ENCODE measurements at places on chromosomes 6 and 20. TPM values are rescaled to one million over a fixed set of nuclear protein-coding genes. Genes with fewer than 3 reads are reported as not detected.

DNA sequence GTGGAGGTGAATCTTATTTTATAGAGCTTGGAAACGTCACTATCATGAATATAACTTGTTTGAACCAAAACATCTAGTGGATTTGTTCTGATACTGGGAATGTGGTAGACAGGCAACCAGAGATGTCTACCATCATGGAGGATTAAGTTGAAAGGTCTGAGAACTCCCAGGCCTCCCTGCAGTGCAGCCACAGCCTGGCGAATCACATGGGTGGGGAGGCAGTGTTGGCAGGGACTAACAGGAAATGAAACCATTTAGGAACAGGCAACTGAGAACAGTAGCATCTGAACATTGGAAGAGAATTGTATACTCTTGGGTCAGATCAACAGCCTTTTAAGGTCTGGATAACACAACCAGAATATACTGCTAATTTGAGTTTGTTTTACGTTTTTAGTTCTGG, 22.3 kb upstream of the CEP162 start:
- H3K4me1 ChIP-seq: no peaks in the 10 kb centered on the region
- H3K27ac ChIP-seq: no peak overlapping the region
- H3K36me3 ChIP-seq: no peaks in the 10 kb centered on the region
- DNase-seq: no peak

GRCh38 chr6:159013229-159013628, 13.2 kb upstream of the RSPH3 start:
- no peaks in the 10 kb centered on the region for H3K36me3 ChIP-seq
- DNase-seq: peak; percentile 35
- no peaks in the 10 kb centered on the region for H3K4me1 ChIP-seq
- H3K4me3 ChIP-seq: no peak overlapping the region
- H3K27me3 ChIP-seq: no peaks in the 10 kb centered on the region
- H3K27ac ChIP-seq: no peak overlapping the region

DNA sequence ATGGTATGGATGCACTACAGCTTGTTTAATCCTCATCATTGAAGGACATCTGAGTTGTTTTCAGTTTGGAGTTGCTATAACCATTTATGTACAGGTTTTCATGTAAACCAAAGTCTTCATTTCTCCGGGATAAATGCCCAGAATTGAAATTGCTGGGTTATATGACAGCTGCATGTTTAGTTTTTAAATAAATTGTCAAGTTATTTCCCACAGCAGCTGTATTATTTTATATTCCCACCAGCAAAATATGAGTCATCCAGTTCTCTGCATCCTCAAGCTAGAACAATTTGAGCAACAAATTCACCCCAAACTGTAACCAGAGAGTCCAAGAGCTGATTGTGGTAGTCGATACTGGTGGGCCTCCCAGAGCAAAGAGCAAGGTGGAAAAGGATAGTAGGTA, 161.0 kb upstream of the PRND start:
- peaks cover 7% of the 10 kb centered on the region for H3K4me1 ChIP-seq
- H3K27ac ChIP-seq: no peak overlapping the region
- no peaks in the 10 kb centered on the region for H3K27me3 ChIP-seq

GRCh38 chr6:41161851-41162552, 914 bp downstream of the TREM2 start:
- H3K4me1 ChIP-seq: no peaks in the 10 kb centered on the region
- no peak overlapping the region for H3K27ac ChIP-seq
- no peak for DNase-seq
- no peaks in the 10 kb centered on the region for H3K36me3 ChIP-seq

DNA sequence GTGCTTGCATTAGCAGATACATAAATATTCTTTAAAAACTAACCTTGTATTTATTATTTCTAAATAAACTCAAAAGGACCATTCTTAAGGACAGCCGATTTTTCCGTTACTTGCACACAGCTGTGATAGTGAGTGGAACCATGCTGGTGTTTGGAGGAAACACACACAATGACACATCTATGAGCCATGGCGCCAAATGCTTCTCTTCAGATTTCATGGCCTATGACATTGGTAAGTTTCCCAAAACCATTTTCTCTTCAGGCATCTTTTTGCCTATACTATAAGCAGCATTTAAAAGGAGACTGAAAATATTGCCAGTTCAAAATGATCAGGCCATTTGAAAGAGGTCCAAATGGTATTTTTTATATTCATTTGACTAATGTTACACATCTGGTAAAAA, 92.3 kb downstream of the ATRN start:
- peak; percentile 65 for DNase-seq
- peaks cover 3% of the 10 kb centered on the region for H3K36me3 ChIP-seq
- no peak overlapping the region for H3K27ac ChIP-seq
- H3K4me3 ChIP-seq: no peak overlapping the region
- no peaks in the 10 kb centered on the region for H3K27me3 ChIP-seq

GRCh38 chr20:49132995-49133478, 55.1 kb downstream of the STAU1 start:
- H3K27ac ChIP-seq: peak overlapping the region; percentile 4
- H3K4me3 ChIP-seq: no peak overlapping the region
- H3K27me3 ChIP-seq: no peaks in the 10 kb centered on the region
- no peaks in the 10 kb centered on the region for H3K4me1 ChIP-seq
- peaks cover 7% of the 10 kb centered on the region for H3K36me3 ChIP-seq

DNA sequence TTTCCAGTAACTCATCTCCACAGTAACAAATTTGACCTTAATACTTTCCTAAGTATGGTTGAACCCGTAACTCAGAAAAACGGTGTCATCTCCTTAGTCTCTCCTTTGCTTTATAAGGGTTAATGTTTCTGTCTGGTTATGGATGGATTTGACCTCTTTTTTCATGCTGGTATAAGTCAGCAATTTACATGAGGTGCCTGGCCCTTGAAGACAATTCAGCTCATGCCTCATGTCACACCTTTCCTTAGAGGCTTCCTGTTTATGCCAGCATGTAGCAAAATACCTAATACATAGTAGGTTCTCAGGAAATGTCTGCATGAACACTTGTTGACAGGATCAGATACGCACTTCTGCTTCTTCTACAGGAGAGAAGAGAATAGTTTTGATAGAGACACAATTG, 37.7 kb upstream of the C20orf144 start:
- H3K4me1 ChIP-seq: no peaks in the 10 kb centered on the region
- no peaks in the 10 kb centered on the region for H3K27me3 ChIP-seq
- no peak overlapping the region for H3K4me3 ChIP-seq
- H3K36me3 ChIP-seq: no peaks in the 10 kb centered on the region

GRCh38 chr6:54935739-54936138, 89.2 kb downstream of the FAM83B start:
- DNase-seq: peak; percentile 75
- no peaks in the 10 kb centered on the region for H3K4me1 ChIP-seq
- no peaks in the 10 kb centered on the region for H3K27me3 ChIP-seq
- no peak overlapping the region for H3K4me3 ChIP-seq
- no peak overlapping the region for H3K27ac ChIP-seq

DNA sequence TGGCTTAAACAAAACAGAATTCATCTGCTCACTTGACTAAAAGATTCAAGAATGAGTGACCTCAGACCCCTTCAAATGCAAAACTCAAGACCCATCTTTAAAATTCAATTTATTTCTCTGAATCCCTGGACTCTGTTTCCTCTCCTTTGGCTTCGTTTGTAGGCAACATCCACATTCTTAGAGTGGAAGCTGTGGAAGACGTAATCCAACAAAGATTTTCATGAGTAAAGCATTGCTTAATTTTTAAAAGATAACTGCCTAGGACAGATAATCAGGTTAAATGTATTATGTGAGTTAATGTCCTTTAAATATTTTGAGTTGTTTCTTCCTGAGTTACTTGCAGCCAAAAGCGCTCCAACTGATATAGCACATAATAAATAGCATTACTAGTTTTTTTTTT, 164.5 kb downstream of the ZMYND8 start:
- no peaks in the 10 kb centered on the region for H3K36me3 ChIP-seq
- DNase-seq: no peak
- H3K4me1 ChIP-seq: no peaks in the 10 kb centered on the region
- no peak overlapping the region for H3K27ac ChIP-seq

- H3K36me3 ChIP-seq: no peaks in the 10 kb centered on the region
- no peak overlapping the region for H3K27ac ChIP-seq
- H3K27me3 ChIP-seq: no peaks in the 10 kb centered on the region
- H3K4me1 ChIP-seq: peaks cover 4% of the 10 kb centered on the region
- peak overlapping the region; percentile 77 for H3K4me3 ChIP-seq
- DNase-seq: no peak
Measured at GRCh38 chr6:127341471-127342202, 1.8 kb downstream of the ECHDC1 start.

GRCh38 chr20:58718729-58719128, 26.1 kb downstream of the NPEPL1 start:
- H3K4me3 ChIP-seq: no peak overlapping the region
- peaks cover 7% of the 10 kb centered on the region for H3K27me3 ChIP-seq
- H3K4me1 ChIP-seq: no peaks in the 10 kb centered on the region
- no peak for DNase-seq

GRCh38 chr6:43823390-43823789, 53.4 kb downstream of the VEGFA start:
- no peaks in the 10 kb centered on the region for H3K36me3 ChIP-seq
- no peak overlapping the region for H3K27ac ChIP-seq
- H3K4me1 ChIP-seq: no peaks in the 10 kb centered on the region
- no peak for DNase-seq

- peak; percentile 2 for DNase-seq
- no peak overlapping the region for H3K4me3 ChIP-seq
- H3K4me1 ChIP-seq: no peaks in the 10 kb centered on the region
- H3K27me3 ChIP-seq: no peaks in the 10 kb centered on the region
- H3K27ac ChIP-seq: no peak overlapping the region
Measured at GRCh38 chr20:57250607-57251343, 15.7 kb downstream of the BMP7 start.

- H3K27me3 ChIP-seq: no peaks in the 10 kb centered on the region
- no peak overlapping the region for H3K4me3 ChIP-seq
- no peaks in the 10 kb centered on the region for H3K4me1 ChIP-seq
- DNase-seq: no peak
- no peak overlapping the region for H3K27ac ChIP-seq
- H3K36me3 ChIP-seq: no peaks in the 10 kb centered on the region
Measured at GRCh38 chr6:145155873-145156782, 579.2 kb downstream of the EPM2A start.

- H3K36me3 ChIP-seq: no peaks in the 10 kb centered on the region
- H3K4me1 ChIP-seq: no peaks in the 10 kb centered on the region
- peak; percentile 60 for DNase-seq
- H3K4me3 ChIP-seq: peak overlapping the region; percentile 34
- no peak overlapping the region for H3K27ac ChIP-seq
Measured at GRCh38 chr20:34834459-34834893, 9.0 kb upstream of the NCOA6 start.

DNA sequence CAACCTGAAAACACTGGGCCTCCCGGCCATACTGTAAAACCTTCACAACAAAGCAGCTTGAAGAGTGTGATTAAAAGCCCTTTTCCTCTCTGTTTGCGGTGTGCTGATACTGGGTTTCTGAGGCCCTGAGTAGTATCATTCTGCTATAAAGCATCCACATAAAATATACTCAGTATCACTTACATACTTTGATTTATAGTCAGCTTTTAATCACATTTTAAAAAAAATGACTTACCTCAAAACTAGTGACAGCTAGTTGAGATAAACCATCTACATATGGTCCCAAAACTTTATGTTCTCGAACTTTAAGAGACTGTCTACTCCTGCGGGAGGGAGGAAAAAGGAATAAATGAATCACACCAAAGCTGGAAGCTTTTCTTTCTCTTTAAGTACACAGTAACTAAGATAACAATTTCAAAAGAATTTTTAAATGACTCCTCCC, 135.7 kb downstream of the KIF13A start:
- peak; percentile 85 for DNase-seq
- H3K4me1 ChIP-seq: peaks cover 13% of the 10 kb centered on the region
- H3K4me3 ChIP-seq: no peak overlapping the region
- H3K36me3 ChIP-seq: peaks cover 11% of the 10 kb centered on the region

The RNF217 gene
- 13.2 TPM for total RNA-seq

The OR11A1 gene
- not detected for total RNA-seq

The TNNC2 gene
- 1.3 TPM for total RNA-seq

The SEL1L2 gene
- total RNA-seq: not detected
